Stimulated activated CD4-positive, alpha-beta T cell treated with anti-CD3 and anti-CD28 coated beads, Interleukin-1b, Interleukin-23, amount 100 ng/mL, for 1 hour (primary cell): ENCODE measurements at places on chromosomes 7 and 10.

DNA sequence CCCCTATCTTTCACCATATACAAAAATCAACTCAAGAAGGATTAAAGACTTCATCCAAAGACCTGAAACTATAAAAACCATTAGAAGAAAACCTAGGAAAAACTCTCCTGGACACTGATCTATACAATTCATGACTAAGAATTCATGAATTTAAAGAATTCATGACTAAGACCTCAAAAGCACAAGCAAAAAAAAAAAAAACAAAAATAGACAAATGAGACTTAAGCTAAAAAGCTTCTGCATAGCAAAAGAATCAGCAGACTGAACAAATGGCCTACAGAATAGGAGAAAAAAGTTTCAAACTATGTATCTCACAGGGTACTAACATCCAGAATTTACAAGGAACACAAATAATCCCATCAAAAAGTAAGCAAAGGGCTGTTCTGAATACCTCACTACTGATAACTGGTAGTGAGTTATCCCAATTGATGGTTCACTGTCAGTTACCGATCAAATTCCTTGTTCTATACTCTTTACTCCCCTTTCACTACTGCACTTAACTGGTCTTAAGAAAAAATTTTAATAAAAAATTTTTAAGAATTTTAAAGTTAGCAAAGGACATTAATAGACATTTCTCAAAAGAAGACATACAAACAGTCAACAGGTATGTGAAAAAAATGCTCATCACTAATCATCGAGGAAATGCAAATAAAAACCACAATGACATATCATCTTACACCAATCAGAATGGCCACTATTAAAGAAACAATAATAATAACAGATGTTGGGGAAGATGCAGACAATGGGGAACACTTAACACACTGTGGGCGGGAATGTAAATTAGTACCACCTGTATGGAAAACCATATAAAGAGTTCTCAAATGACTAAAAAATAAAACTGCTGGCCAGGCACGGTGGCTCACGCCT lies 33.2 kb downstream of the KMT2C start:
- DNase-seq: no peak

DNA sequence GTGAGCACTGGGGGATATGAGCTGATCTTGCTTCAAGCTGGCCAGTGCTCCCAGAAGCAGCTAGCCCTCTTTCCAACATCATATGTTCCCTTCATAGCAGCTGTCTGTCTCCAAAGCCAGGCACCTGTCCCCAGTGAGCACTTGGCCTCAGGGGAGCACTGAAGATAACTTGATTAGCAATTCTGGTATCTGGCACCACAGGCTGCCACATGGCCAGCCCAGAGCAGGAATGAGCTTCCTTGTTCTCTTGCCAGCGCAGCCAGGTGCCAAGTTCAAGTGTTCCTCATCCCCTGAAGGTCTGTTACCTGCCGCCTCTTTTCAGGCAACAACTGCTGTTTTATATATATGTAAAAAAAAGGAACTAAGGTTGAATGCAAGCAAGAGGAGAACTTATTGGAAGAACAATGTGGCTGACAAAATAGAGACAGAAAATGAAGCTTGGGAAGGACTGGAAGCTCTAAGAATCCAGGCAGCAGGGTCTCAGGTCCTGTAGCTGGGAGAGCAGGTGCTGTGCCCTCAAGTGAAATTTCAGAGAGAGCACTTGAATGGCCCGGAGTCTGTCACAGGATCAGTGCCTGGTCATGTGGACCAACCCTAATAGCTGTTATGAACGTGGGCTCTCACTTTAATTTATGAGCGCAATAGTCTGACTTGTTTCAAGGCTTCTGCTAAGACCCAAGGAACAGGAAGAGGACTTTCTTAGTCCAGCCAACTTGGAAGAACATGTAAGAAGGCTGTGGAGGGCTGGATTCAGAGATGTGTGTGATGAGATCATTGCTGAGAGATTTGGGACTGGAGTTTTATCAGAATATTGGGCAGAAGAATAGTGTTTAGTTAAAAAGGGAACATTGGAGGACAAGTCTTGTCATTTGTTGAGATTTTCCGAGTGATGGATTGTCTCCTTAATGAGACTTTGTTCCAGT lies 267.2 kb downstream of the GLRX3 start:
- no peak for DNase-seq

GRCh38 chr7:151897161-151897731 lies 20.3 kb upstream of the PRKAG2 start:
- no peak for DNase-seq

GRCh38 chr10:11266426-11266825 lies 248.8 kb downstream of the CELF2 start:
- DNase-seq: no peak

- DNase-seq: no peak
Measured at GRCh38 chr10:118251791-118252190, 90.3 kb downstream of the FAM204A start.

- no peak for DNase-seq
Measured at GRCh38 chr10:101092881-101093354, 31.1 kb downstream of the KAZALD1 start.

DNA sequence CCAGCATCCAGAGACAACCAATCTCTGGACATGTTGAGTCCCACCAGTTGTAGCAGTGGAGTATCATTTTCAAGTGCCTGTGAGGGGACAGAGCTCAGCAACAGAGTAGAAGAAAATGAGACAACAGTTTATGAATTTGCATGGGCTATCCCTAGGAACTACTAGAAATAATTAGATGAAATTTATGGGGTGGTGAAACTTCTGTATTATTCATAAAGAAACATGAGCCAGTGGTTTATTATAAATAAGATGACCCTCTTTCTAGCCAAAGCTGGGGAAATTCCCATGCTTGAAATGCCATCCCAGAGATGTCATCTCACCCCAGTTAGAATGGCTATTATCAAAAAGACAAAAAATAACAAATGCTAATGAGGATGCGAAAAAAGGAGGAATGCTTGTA lies 55.1 kb upstream of the ITGB8 start:
- no peak for DNase-seq

DNA sequence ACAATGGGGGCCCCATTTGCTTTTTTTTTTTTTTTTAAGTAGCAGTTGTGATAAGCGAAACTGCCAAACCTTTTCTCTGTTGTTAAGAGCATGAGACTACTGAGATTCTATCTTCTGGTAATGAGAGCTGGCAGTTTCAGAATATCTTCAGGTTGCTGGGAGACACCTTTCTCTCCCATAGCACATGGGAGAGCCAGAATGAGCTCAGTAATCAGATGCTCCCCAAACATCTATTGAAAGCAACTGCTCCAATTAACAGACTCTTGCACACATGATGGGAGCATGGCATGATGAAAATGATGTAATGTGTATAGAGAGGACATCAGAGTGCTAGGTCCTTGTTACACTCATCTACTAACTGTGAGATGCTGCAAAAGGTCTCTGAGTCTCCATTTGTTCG lies 18.8 kb downstream of the MYO3A start:
- no peak for DNase-seq

- DNase-seq: no peak
Measured at GRCh38 chr10:125521721-125522680, 161.0 kb downstream of the TEX36 start.

GRCh38 chr10:18795549-18795948 lies 136.3 kb downstream of the ARL5B start:
- DNase-seq: no peak
